Stimulated activated CD8-positive, alpha-beta memory T cell treated with anti-CD3 and anti-CD28 coated beads, Interleukin-7, amount 100 ng/mL, for 1 hour (primary cell): ENCODE measurements at places on chromosomes 6 and 20.

- peak; percentile 18 for DNase-seq
Measured at GRCh38 chr20:33915726-33916331, 77.9 kb upstream of the RALY start.

DNA sequence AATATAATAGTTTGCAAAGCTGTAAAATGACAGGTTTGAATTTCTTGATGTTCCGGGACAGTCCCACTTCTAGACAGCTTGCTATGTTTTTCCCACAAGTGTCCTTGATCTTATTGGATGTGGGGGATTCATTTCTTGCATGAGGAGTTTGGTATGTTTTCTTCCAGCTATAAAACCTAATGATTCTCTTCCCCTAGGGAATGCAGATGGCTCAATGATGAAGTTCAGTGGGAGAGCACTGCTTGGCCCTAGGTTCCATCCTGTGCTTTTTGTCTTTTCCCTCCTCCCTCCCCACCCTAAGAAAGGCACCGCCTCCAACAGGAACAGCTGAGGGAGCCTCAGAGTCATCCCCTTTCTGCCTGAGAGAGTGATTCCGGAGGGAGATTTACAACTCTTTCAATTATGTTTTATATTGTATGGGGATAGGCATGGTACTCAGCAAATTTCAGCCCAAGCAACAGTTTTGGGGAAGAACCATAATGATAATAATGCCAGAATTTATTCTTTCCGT, 149.2 kb downstream of the PHACTR1 start:
- DNase-seq: no peak

- DNase-seq: no peak
Measured at GRCh38 chr6:134875367-134875766, 74.5 kb downstream of the ALDH8A1 start.

- DNase-seq: no peak
Measured at GRCh38 chr6:108838101-108838717, 10.0 kb upstream of the ARMC2 start.

DNA sequence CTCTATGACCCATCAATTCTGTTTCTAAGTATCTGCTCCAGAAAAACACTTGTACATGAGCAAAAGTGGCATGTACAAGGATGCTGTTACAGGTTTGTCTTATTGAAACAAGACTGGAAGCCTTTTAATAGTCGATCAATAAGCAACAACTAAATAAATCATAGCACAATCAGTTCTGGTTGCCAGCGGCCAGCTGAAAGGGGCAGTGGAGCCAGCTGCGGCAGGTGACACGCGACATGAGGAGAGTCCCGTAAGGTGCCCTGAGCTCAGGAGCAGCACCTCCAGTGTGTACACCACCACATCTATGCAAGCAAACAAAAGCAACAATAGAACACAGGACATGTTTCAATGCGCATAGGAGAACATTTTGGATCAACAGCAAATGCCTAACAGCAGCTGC, 20.7 kb upstream of the NNAT start:
- no peak for DNase-seq

DNA sequence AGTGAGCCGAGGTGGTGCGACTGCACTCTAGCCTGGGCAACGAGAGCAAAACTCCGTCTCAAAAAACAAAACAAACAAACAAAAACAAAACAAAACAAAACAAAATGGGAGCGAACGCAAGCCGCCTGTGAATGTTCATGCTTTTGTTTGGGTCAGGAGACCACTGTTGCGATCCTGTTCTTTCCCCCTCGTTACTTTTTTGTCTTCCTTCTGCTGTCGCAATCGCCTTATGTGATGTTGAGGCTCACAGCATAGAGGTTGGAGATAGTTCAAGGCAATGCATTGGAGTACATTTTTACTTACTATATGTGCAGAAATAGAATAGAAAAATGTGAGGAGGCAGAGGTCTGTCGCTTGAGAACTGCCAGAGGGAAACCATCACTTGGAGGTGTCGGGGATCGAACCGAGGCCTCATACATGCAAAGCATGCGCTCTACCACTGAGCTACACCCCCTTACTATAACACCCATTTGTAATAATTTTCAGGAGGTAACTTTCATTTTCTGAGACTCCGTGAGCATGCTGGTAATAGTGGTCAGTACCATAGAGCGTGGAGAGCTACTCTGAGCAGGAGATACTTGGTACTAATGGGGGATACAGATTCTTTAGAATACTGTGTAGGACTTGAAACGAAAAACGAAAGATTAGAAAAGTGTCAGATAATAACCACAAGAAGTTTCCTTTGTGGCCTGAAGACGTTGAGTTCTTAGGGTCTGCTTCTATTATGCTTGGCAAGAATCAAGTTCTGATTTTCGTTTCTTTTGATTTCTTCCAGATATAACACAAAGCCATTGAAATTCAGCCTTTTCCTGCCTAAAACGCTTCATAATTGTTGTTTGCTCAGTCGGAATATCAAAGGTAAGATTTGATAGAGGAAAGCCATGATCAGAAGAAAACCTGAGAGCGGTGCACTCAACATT, 121.1 kb downstream of the TRIM27 start:
- no peak for DNase-seq

GRCh38 chr6:124753562-124754105, 208.6 kb upstream of the RNF217 start:
- no peak for DNase-seq

DNA sequence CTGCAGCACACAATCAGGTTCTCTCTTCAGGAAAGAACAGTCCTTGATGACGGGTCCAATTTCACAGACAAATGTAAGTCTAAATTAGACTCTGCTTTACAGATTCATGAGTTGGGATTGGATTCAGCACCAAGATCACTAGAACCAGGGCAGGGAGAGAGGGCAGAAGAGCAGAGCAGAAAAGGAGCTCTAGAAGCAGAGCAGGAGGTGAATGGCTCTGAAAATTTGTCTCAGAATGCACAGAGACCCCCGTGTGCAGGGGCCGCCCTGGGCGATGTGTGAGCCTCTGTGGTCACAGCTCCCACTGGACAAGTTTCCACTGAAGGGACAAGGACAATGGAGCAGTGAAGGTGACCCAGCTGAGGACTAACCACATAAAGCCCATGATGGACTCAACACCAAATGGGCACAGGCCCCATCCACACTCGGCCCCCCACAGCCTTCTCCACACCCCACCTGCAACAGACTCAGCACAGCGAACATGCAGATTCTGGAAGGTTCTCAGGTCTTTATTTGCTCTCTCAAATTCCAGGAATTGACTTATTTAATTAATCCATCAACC, 3.5 kb downstream of the HLA-B start:
- no peak for DNase-seq
